ENCODE measurements at places on chromosomes 6 and 20.

- H3K4me1 ChIP-seq, result peaks cover 12% of the 10 kb centered on the region
- no peak overlapping the region for H3K27ac ChIP-seq
- DNase-seq, result no peak
- H3K27me3 ChIP-seq, result no peaks in the 10 kb centered on the region
- no peak overlapping the region for H3K4me3 ChIP-seq
Measured at GRCh38 chr20:49865559-49865958, 49.8 kb downstream of the SPATA2 start.

- H3K36me3 ChIP-seq, result peaks cover 18% of the 10 kb centered on the region
- no peak overlapping the region for H3K4me3 ChIP-seq
- peak; percentile 73 for DNase-seq
- H3K27me3 ChIP-seq, result no peaks in the 10 kb centered on the region
- H3K4me1 ChIP-seq, result peaks cover 30% of the 10 kb centered on the region
Measured at GRCh38 chr20:19995220-19995863, 21.8 kb upstream of the NAA20 start.

DNA sequence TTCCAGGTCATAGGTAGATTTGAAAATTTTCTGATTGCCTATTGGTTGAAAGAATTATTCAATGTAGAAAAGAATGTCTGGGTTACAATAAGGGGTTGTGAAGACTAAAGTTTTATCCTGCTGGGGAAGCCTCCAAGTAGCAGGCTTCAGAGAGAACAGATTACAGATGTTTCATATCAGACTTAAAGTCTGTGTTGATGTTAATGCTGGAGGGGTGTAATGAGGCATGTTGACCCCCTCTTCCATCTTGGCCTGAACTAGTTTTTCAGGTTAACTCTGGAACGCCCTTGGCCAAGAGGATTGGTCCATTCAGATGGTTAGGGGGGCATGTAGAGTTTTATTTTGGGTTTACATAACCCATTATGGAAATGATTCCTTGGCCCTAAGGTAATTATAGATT, 356.2 kb downstream of the UTRN start:
- DNase-seq, result no peak
- H3K27ac ChIP-seq, result no peak overlapping the region
- H3K4me3 ChIP-seq, result no peak overlapping the region
- no peaks in the 10 kb centered on the region for H3K36me3 ChIP-seq
- H3K27me3 ChIP-seq, result no peaks in the 10 kb centered on the region

DNA sequence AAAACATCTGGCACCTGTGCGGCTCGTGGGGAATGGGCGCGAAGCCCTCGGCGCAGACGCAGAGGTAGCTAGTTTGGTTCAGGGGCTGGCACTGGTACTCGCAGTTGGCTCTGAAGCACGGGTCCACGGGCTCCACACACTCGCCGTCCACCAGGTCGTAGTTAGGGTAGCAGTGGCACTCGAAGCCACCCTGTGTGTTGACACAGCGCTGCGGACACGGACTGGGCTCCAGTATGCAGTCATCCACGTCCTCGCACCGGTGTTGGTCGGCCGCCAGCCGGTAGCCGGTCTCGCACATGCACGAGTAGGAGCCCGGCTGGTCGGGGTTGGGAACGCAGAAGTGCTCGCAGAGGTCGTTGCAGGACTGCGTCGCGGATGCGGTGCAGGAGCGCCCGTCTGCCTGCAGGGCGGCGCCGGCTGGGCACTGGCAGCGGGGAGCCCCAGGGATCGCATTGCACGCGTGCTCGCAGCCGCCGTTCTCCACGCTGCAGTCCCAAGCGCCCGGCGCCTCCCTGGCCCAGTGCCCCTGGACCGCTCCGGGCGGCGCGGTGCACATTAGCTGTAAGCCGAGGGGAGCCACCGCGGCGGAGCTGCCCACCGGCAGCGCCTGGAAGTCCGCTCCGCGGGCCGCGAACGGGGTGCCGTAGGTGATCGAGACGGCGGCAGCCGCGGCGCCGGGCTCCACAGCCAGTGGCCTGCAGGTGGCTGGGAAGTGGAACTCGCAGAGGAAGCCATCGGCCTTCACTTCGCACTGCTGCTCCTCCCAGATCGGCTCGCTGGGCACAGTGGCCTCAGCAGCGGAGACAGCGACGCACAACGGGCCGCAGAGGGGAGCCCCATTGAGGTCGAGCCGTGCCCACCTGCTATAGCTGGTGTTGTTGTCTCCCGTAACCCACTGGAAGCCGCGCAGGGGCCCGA, 930 bp downstream of the THBD start:
- no peaks in the 10 kb centered on the region for H3K36me3 ChIP-seq
- peak overlapping the region; percentile 46 for H3K4me3 ChIP-seq
- peak; percentile 22 for DNase-seq
- no peak overlapping the region for H3K27ac ChIP-seq
- H3K4me1 ChIP-seq, result peaks cover 34% of the 10 kb centered on the region

GRCh38 chr6:137271245-137272183, 52.3 kb upstream of the IFNGR1 start:
- no peaks in the 10 kb centered on the region for H3K4me1 ChIP-seq
- H3K27ac ChIP-seq, result no peak overlapping the region
- H3K36me3 ChIP-seq, result no peaks in the 10 kb centered on the region
- peak; percentile 21 for DNase-seq
- no peak overlapping the region for H3K4me3 ChIP-seq
- no peaks in the 10 kb centered on the region for H3K27me3 ChIP-seq
